ENCODE measurements at places on chromosomes 13 and 19.

GRCh38 chr13:29411481-29411880 lies 184.0 kb downstream of the SLC7A1 start:
- no peak for DNase-seq

- no peak for DNase-seq
These were observed 10.5 kb downstream of the MTMR6 start for GRCh38 chr13:25276748-25277147.

GRCh38 chr19:8336072-8336569 lies 6.9 kb downstream of the KANK3 start:
- no peak for DNase-seq

DNA sequence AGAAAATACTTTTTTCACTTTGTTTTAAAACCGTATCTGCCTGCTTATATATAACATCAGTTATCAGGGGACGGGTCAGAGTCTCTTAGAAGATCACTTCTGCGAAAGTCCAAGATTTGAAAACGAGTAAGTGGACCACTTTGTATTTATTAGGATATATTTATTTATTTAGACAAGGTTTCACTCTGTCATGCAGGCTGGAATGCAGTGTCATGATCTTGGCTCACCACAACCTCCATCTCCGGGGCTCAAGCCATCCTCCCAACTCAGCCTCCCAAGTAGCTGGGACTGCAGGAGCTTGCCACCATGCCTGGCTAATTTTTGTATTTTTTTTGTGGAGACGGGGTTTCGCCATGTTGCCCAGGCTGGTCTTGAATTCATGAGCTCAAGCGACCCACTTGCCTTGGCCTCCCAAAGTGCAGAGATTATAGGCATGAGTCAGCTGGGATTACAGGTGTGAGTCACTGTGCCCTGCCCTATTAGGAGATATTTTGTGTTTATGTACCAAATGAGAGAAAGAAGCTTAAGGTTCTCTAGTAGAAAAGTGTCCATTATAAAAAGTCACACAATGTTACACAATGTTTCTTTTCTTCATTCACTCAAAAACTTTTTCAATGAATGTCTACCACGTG lies 39.5 kb downstream of the RASL11A start:
- no peak for DNase-seq

GRCh38 chr13:87736849-87737385 lies 65.7 kb downstream of the SLITRK5 start:
- no peak for DNase-seq

GRCh38 chr13:36543671-36544070 lies 111.4 kb downstream of the CCNA1 start:
- no peak for DNase-seq

- DNase-seq: no peak
These were observed 1043.4 kb downstream of the DIAPH3 start for GRCh38 chr13:59120297-59120843.

GRCh38 chr13:114199954-114200353 lies 20.9 kb downstream of the CFAP97D2 start:
- DNase-seq: no peak

DNA sequence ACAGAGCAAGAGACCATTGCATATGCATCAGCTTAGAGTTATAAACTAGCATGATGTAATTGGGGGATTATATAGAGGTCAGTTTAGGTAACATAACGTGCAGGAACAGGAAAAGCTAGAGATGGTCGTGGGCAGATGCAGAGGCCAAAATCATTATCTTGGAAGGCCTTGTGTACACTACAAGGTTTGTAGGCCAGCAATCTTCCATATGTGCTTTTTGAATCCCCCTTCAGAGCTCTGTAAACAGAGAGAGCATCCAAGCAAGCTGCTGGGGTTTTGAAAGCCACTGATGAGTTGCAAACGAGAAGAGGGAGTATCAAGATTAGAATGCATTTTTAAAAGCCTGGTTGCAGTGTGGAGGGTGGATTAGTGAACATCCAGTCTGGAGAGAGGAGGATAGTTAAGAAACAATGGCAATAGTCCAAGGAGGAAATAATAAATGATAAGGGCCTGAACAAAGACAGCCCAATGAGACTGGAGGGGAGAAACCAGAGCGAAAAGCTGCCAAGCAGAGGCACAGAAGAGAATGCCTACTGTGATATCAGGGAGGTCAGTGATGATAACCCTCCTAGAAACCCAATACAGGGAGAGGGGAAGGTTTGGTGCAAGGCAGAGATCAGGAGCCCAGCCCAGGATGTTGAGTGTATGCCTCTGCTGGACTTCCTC lies 109.6 kb downstream of the ZAR1L start:
- DNase-seq: no peak

DNA sequence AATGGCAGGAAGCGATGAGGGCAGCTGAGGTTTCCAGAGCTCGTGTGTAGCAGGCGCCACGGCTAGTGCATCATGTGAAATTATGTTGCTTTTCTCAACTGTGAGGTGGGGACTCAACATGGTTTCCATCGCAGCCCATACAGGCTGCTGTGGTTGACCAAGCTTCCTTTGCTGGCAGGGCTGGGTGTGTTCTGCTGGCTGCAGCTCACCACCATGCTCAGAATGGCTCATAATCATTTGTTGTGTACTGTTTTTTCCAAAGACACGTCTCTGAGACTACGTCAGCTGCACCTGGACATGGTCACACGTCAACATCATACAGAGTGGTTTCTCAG lies 16.1 kb upstream of the RASA3 start:
- DNase-seq: no peak

- DNase-seq: no peak
These were observed 110.5 kb downstream of the ENOX1 start for GRCh38 chr13:43676320-43676719.

GRCh38 chr13:76826527-76826926 lies 59.7 kb downstream of the KCTD12 start:
- no peak for DNase-seq

DNA sequence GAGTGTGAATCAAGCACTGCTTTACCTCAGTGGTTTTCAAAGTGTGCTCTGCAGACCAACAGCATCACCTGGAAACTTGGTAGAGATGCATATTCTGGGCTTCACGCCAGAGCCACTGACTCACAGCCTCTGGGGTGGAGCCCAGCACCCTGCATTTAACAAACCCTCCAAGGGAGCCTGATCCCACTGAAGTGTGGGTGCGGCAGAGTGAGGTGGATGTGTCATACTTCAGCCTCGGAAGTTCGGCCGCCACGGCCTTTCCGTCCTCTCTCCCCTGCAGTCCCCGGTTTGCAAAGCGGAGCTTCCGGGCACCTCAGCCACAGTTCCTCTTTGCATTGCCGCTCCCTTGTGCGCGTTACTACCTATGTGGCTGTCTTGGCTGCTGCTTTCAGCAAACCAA lies 33.3 kb upstream of the MICU2 start:
- no peak for DNase-seq

GRCh38 chr13:39510316-39510695 lies 92.7 kb downstream of the LHFPL6 start:
- no peak for DNase-seq

DNA sequence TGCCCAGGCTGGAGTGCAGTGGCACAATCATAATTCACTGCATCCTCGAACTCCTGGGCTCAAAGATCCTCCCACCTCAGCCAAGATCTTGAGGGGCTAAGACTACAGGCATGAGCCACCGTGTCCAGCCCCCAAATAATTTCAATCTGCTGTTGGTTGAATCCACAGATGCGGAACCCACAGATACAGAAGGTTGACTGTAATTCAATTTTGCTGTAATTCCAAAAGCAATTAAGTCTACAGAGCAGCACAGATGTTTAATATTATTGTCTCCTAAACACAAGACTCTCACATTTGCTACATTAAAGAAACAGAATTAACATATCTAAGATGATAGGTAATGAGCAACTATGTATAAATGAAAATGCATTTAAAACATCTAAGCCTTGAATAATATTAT lies 75.6 kb downstream of the MIPEP start:
- no peak for DNase-seq

- DNase-seq: no peak
These were observed 20.0 kb downstream of the SIN3B start for GRCh38 chr19:16849168-16849567.

DNA sequence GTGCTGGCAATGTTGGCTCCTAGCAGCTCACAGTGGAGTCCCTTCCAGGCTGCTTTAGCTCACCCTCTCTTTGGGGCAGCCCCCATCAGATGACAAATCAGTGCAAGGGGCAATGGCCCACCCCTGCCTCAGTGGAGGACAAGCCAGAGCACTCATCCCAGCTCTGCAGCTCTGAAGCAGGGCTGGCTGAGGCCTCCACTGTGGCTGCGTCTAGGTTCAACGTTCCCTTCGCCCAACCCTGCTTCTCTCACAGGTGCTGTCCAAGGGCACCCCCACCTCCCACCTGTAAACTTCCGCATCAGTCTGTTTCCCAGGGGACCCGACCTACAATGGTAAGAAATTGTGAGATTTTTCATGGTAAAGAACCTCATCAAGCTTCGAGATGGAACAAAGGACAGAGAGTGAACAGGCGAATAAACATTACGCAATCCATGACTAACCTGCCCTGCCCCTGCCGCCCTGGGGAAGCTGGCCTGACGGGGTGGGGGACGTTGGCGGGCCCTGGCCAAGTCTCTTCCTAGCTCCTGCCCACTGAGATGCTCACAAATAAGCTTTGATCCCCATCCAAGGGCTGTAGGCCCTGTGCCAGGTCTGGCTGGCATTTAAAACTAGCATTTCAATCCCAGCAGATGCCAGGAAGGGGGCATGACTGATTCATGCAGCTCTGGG lies 40.5 kb downstream of the DZIP1 start:
- DNase-seq: no peak

DNA sequence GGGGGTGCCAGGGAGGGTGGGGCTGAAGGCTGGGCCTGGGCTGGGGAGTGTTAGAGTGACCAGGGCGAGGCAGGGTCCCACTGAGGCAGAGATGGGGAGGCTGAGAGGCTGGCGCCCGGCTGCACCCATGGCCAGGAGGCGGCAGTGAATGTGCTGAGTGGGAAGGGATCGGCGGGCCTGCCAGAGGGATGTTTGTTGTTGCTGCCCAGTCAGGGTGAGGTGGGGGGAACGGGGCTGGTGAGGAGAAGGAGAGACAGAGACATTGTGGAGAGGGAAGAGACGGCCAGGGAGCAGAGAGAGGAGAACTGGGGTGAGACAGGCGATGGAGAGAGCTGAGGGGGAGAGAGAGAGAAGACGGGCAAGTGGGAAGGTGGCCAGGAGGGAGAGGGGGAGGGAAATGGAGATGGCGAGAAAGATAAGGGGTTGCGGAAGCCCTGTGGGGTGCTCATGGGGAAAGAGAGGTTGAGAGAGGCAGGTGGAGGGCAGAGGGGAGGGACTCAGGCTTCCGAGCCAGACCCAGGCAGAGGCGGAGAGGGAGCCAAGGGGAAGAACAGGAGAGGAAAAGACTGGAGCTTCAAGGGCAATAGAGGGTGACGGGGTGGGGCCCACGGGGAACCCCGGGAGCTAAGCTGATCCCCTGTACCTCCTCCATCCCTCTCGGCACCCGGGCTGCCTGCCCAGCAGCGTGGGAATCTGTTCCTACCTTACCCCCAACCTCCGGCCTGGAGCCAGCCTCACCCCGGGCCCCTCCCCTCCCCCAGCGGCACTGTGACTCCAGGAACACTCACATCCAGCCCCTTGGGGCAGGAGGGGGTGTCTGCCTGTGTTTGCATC lies 690 bp upstream of the B3GNT8 start:
- no peak for DNase-seq

GRCh38 chr13:42272804-42273175 lies 838 bp downstream of the AKAP11 start:
- DNase-seq: no peak

Data from glomerular endothelial cell (primary cell).